ENCODE measurements at places on chromosomes 1 and 21. TPM values are rescaled to one million over a fixed set of nuclear protein-coding genes. Genes with fewer than 3 reads are reported as not detected.

GRCh38 chr1:41317361-41317760 lies 43.9 kb upstream of the FOXO6 start:
- H3K4me3 ChIP-seq, result no peak overlapping the region
- H3K4me1 ChIP-seq, result peaks cover 8% of the 10 kb centered on the region
- H3K27ac ChIP-seq, result no peak overlapping the region
- H3K27me3 ChIP-seq, result peaks cover 46% of the 10 kb centered on the region

GRCh38 chr21:16583556-16583955 lies 853.8 kb downstream of the USP25 start:
- DNase-seq, result no peak
- H3K27me3 ChIP-seq, result no peaks in the 10 kb centered on the region
- H3K4me1 ChIP-seq, result no peaks in the 10 kb centered on the region
- H3K36me3 ChIP-seq, result no peaks in the 10 kb centered on the region
- H3K4me3 ChIP-seq, result no peak overlapping the region
- no peak overlapping the region for H3K27ac ChIP-seq

CLCA1 gene
- total RNA-seq, result not detected

IFI44 gene
- total RNA-seq, result 89.4 TPM

TMEM82 gene
- total RNA-seq, result not detected
